ENCODE measurements at places on chromosomes 3 and 15.

DNA sequence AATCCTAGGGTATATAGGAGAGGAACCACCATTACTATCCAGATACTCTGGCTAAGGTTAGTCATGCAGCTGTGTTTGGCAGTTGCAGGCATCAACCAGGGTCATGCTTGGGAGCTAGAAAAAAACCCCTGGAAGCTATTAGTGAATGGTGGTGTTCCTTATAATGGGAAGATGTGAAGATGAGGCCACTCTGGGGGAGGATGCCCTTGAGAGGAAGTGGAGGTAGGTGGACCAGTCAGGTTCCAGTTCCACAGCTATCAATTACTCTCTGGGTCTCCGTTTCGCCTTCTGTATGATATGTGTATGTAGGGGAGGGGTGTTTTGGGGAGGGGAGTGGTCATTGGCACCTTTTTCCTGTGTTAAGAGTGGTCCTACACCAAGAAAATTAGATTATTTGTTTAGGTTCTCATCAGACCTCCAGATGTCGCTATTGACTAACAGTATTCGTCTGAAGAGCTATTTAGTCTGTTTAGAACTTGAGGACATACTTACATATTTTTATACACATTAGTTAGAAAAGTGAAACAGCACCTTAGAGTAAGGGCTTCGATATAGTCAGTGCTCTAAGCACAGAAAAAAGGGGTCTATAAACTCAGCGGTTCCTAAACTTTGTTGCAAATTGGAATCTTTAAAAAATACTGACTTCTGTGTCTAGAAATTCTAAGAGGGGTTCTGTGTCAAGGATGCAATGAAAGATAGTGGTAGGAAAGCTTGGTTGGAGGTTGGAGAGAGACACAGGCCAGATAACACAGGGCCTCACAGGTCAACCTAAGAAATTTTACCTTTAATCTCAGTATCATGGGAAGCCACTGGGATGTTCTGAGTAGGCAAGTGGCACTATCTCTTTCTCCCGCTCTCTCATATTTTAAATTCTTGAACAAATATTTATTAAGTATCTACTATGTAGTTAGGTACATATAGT, 9.1 kb upstream of the HPS3 start:
- DNase-seq = peak; percentile 73

GRCh38 chr3:89690646-89691045, 583.2 kb downstream of the EPHA3 start:
- DNase-seq = peak; percentile 38

DNA sequence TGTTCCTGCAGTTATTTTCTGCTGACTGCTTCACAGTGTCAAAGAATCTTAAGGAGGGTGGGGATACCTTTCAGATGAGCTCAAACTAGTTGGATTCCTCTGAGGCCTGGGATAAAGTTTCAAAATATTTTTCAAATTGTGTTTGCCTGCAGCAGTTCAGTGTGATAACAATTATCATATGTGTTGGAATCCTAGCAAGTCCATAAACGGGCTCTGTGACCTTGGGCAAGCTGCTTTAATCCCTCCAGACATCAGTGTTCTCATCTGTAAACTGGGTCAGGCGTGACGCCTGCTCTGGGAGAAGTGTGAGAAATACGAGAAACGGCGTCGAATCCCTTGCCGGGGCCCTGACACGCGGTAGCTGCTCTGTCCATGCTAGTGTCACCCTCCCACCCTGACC, 153.5 kb downstream of the UACA start:
- DNase-seq = no peak

DNA sequence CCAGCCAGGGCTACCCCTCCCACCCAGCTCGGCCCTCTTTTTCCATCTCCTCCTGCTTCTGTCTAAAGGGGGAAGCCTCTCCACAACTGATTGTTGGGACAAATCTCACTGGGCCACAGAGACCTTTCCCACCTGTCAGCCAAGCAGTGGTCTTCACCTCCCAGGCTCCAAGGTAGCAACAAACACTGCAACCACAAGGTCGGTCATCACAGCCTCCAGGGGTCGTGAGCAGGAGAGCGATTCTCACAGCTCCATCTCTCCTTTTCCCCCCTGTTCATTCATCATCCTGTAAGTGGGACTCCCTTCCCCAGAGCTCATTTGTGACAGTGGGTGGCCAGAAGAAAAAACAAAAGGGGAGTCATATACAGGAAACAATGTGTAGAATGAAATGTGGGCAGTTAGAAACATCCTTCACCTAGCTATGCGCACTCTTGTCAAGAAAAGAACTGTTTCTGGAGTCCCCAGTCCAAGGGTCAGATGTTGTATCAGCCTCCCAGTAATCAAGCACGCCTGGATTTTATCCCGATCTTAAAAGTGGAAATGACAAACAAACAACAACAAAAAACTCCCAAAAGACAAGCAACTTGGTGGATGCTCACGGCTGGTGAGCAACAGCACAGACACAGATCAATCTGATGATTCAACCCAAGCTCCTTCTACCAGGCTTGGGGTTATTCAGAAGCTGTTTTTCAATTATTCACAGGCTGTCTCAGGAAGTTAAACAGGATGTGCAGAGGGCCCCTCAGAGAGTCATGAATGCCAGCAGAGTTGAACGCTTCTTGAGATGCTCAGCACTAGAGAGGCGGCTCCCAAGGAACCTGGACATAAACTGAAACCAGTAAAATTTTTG, 22.4 kb downstream of the LYZL4 start:
- DNase-seq = no peak

DNA sequence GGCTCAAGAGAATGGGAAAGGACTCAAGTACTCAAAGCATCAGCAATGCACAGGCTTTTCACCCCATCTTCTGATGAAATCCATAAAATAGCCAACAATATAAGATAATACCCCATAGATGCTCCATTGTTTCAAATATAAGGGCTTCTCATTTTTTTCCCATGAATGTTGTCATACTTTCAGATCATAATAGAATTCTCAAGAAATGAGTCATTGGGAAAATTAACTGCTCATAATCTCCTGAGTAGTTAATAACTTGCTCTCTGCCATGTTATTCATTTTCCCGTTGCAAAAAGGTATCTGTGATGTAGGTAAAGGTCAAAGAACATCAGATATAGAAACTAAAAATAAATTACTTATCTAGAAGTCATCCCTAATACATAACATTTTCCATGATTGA, 121.9 kb downstream of the NSUN3 start:
- no peak for DNase-seq

DNA sequence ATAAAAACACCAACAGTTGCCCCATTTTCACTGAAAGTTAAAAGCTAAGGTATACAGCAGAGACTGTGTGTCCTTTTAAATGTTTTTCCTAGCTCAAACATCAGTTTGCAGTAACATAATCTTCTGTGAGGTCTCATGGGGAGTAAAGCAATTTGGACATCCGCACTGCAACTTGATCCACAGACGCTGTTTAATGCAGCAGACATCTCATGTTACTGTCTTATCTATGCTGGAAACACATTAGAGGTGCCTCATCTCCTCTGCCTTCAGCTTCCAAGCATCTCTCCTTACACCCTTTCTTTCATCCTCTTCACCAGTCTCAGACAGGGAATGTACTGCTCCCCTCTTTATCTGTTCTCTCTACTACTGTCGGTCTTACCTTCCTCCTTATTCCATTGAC, 53.7 kb upstream of the ATP11B start:
- peak; percentile 38 for DNase-seq

GRCh38 chr3:186940967-186941366, 10.6 kb downstream of the ST6GAL1 start:
- no peak for DNase-seq

DNA sequence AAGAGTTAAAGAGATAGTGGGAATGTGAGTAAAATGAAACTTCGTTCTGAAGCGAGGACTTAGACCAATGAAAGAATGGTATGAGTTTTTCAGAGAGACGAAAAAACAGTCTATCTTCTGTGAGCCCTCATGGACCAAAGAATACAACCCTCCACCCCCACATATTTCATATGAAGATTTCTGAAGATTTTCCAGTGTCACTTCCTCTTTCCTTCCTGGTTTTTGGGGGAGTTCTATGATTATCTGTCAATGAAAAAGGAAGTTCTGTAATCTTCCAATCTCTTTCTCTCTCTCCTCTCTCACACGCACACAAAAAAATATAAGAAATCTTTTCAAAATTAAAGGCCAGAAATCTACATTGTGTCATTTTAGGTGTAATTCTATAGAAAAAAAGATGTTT, 27.7 kb downstream of the CMSS1 start:
- DNase-seq = no peak

GRCh38 chr3:50534681-50535330, 31.4 kb upstream of the CACNA2D2 start:
- peak; percentile 40 for DNase-seq

GRCh38 chr15:78317145-78317836, 17.9 kb upstream of the SKIC8 start:
- DNase-seq = peak; percentile 38

GRCh38 chr3:120245386-120245785, 39.6 kb downstream of the GPR156 start:
- no peak for DNase-seq

DNA sequence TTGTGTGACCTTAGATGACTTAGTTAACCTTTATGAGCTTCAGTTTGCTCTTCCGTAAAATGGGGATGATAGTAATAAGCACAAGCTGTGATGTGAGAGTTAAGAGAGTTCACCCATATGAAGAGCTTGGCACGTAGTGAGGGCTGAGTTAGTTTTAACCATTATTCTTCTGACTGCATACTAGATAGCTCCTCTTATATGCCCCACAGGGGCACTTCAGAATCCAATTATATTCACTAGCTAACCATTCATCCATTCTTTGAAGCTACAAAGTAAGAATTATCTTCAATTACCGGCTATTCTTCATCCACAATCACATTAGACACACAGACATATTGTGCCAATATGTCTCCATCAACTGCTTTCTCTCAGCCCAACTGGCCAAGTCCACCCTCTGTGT, 159.0 kb upstream of the STT3B start:
- no peak for DNase-seq

GRCh38 chr3:45104715-45105711, 41.2 kb downstream of the CDCP1 start:
- DNase-seq = peak; percentile 74

- peak; percentile 18 for DNase-seq
Measured at GRCh38 chr15:37586976-37587375, 347.5 kb upstream of the TMCO5A start.

DNA sequence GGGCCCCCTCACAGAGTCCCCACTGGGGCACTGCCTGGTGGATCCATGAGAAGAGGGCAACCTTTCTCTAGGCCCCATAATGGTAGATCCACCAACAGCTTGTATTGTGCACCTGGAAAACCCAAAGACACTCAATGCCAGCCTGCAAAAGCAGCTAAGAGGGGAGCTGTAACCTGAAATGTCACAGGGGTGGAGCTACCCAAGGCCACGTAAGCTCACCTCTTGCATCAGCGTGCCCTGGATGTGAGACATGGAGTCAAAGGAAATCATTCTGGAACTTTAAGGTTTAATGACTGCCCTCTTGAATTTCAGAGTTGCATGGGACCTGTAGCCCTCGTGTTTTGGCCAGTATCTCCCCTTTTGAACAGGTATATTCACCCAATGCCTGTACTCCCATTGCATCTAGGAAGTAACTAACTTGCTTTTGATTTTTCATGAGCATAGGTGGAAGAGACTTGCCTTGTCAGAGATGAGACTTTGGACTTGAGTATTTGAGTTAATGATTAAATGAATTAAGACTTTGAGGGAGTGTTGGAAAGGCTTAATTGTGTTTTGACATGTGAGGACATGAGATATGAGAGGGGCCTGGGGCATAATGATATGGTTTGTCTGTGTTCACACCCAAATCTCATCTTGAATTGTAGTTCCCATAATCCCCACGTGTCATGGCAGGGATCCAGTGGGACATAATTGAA, 900.9 kb upstream of the ROBO1 start:
- no peak for DNase-seq

- no peak for DNase-seq
Measured at GRCh38 chr3:54818942-54819341, 108.9 kb downstream of the LRTM1 start.

DNA sequence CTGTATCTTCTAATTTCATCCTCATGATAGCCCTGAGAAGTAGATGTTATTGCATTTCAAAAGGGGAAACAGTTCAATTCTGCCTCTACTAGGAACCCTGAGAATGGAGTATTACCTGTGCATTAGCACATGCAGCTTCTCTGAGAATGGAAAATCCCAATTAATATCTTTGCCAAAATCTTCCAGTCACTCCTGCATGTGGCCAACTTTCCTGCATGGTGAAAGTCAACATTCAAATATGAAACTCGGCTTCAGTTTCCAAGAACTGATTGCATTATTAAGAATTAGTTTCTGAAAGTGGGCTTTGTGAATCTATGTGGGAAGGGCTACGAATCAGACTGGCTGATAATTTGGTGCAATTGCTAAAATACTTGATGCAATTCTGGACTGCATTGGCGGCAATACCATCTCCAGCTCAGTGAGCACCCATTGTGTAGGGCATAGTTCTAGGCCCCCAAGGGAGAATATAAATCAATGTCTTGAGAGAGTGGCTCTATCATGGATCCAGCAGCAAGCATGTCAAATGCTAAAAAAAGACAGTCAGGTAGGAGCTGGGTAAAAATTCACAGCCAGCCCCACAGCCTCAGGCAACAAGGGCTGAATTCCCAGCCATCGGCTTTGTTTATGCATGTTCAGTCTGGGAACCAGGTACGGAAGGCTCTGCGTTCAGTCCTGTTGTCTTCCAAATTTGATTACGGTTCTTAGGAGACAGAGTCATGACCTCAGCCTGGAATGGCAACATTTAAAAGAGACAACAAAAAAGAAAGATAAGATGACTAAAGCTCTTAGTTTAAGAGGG, 18.8 kb upstream of the BCL6 start:
- DNase-seq = no peak

DNA sequence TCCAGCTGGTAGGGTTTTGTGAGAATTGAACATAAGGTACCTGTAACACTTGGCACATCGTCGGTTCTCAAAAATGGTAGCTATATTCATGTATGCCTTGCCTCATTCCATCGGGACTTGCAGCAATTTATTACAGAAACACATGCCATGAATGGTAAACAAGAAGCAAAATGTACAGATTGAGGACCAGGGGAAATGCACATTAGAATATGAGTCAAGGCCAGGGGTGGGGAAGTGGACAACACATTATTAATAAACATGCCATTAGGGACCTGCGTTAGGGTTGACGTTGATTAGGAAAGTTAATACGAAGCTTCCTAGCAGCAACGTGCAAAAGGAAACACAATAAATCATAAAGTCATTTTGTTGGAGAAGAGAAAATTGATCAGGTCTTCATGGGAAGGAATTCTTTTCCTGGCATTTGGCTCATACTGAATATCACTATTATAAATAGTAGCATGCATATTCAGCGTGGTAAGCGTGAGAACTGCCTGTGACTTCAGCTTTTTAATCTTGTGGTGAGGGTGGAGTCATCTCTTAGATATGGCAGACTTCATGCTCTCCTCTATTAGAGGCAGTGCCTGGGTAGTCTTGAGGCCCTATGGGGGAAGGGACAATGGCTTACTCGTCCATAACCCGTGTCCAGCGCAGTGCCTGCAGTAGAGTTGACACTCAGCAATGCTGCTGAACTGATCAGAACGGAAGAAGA, 184.9 kb downstream of the SV2B start:
- no peak for DNase-seq

DNA sequence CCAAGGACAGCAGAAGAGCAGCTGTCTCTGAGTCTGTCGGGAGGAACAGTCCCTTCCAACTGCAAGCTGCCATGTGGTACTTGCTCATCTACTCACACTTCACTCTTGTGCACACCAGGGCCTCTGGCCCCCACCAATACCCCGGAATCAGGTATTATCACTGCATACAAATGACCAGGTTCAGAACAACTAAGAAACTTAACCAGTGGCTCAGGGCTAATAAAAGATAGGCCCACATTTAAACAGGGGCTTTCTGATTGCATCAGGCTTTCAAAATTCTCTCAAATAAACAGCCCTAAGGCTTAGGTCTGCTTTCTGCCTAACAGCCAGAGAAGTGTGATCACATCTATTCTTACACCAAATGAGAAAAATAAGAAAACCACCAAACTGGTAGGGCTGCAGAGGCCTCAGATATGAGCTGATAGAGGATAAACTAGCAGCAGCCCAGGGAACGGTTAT, 20.7 kb downstream of the CCDC12 start:
- DNase-seq = no peak

Data from foreskin fibroblast (primary cell).